Activated CD4-positive, alpha-beta T cell treated with anti-CD3 and anti-CD28 coated beads, Interleukin-2, amount 10 ng/mL, durations not matched to agents 7 days and 5 days (primary cell): ENCODE measurements at places on chromosomes 7 and 10.

DNA sequence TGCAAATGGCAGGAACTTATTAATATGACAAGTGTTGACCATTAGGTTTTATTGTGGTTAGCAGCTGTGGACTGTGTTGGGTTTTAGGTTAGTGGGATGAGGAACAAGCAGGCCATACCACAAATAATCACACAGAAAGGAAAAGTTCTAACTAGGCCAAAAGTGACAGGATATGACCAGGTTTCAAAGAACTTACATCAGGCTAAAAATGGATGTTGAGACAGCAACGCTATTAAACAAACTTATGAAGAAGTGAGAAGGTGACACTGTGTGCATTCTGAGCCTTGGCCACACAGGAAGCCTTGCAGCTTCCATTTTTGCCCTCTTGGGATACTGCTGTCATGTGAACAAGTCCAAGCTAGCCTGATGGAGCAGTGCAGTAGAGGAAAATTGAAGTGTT lies 568.8 kb downstream of the HTR7 start:
- no peak for DNase-seq

DNA sequence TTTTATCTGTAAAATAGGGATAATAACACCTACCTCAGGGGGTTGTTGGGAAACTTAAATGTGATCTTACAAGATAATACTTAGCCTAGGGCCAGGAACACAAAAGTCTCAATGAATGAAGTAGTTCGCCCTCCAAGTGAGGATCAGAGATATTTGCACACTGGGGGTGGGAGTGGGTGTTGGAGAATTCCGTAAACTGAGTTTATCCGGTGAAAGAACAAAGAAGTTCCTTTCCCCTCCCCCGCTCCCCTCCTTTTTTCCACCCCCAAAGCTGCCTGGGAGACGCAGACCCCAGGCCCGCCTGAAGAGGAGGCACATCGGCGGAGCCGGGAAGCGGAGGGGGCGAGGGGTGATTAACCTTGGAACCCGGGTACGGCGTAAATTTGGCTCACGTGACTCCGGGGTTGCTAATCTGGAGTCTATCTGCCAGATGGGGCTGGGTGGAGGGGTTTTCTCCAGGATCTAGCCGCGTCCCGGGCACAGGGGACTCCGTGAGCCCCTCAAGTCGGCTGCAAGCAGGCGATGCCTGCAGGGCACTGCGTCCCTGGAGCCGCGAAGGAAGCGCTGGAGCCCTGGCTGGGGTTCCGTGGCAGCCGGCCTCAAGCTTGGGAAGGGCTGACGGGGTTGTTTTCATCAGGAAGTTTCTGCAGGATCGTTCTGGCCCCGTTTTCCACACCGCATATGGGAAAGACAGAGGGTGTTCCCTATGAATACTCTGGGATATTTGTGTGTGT lies 1.4 kb upstream of the PODXL start:
- no peak for DNase-seq

- peak; percentile 43 for DNase-seq
Observed at GRCh38 chr10:351770-352334, 216.6 kb downstream of the ZMYND11 start.

DNA sequence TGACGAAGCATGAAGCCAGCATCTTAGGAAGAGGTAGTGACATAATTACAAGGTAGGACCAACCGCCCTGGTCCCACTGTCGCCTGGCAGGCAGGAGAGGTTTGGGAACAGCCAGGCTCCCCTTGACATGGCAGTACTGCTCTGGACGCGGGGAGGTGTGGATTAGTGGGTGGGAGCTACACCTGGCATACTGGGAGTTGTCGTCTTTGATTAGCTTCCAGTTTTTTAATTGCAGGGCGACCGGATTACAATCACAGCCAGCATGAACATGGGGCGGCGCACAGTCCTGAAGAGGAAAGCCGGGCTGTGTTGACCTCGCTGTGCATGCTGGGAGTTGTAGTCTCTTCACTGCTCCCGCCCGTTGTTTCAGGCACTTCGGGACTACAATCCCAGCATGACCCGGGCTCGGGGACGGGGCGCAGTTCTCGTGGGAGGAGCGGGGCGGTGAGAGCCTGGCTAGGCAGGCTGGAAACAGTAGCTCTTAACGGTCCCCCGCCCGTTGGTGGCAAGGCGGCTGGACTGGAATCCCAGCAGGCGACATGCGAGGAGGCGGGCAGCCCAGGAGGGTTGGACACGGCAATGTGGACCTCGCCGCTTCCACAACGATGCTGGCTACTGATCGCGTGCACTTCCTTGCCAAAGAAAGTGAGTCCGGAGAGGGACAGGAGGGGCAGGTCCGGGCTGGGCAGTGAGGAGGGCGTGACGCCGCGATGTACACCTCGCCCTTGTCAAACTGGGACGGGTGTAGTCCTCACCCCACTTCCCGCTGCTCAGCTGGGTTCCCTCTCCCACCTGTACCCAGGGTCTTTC lies 98.0 kb upstream of the ZNF722 start:
- peak; percentile 96 for DNase-seq

GRCh38 chr7:609365-609764 lies 89.7 kb upstream of the PDGFA start:
- no peak for DNase-seq

DNA sequence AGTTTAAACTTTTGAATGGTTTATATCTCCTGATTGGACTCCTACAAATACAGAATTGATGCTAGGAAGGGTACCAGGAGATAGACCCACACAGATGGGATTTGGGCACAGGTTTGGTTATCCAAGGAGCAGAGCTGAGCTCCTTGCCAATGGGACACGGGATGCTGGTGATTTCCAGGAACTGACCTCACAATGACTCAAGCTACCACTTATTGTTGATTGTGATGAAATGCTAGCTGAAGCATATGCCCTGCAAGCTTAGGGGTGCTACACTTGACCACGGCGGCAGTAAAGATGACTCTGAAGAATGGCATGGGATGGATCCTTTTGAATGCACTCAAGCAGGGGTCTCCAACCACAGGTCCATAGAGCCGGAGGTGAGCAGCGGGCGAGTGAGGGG lies 45.5 kb upstream of the VKORC1L1 start:
- no peak for DNase-seq

DNA sequence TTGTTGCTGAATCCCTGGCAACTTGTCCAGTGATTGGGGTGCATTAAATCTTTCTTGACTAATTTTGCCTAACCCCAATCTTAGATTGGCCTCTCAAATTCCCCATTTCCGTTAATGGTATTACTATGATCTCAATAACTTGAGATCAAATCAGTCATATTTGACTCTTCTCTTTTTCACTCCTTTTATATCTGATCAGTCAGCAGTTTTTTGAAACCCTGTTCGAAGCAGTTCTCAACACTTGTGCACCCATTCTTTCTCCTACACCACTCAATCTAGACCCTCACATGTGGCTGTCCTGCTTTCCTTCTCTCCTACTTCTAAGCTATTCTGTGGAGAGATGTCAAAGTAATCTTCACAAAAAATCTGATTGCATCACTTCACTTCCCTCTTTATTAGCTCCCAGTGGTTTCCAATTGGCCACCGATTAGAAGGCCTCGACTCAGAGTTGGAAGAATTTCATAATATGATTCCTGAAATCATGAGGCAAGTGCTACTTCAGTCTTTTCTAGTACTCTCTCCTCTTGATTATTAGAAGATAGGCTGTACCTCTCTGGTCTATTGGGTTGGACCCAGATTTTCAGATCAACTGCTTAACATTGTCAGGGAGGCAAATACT lies 128.9 kb downstream of the ZNF365 start:
- DNase-seq: no peak

DNA sequence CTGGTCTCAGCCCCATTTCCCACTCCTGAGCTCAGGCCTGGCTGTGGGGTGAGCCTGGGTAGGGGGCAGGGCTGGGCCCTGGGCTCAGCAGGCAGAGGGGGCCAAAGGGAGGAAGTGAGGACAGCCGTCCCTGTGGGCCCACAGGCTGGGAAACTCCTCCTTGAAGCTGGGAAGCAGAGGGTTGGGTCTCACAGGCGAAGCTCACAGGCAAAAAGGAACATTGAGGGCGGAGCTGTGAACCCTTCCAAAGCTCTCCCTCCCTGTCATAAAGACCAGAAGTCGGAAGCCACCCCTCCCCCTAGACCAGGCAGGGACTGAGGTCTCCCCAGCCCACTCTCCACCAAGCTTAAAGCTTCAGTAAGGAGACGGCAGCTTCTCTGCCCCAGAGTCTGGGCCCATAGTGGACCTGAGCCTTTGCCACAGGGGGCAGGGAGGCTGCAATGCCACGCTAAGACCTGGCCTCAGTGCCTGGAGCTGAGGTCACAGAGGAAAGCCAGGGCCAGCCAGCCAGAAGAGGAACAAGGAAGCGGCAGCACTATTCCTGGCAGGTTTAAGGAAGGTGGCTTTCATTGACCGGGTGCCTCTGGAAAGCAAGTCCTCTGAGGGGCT lies 1.0 kb upstream of the KCP start:
- DNase-seq: no peak

DNA sequence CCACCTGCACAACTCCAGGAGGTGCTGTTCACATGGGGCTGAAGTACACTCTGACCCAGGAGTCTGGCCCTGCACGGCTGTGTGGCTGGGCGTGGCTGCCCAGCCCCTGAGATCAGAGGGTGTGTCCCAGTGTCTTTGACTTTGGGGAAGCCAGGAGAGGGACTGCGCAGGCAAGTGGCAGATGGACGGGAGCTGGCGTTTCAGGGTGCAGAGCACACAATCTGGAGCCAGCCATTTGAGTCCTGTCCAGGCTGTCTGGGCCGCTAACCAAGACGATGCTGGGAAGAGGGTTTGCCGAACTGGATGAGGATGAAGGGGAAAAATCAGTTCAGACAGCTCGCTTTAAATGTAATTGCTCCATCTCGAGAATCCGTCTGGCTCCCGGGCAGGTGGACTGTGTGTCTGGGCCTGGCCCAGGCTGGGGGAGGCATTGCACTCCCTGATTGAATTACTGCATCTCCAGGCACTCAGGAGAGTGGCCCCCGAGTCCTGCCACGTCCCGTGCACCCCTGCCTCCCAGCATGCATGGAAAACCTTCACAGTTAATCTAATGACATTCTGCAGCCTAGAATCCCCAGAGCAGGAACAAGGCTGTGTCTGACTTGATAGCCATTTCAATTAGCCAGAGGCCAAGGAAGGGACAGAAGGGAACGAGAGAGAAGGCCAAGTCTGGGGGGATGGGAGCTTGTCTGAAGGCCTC lies 120.8 kb upstream of the NANOS1 start:
- no peak for DNase-seq

DNA sequence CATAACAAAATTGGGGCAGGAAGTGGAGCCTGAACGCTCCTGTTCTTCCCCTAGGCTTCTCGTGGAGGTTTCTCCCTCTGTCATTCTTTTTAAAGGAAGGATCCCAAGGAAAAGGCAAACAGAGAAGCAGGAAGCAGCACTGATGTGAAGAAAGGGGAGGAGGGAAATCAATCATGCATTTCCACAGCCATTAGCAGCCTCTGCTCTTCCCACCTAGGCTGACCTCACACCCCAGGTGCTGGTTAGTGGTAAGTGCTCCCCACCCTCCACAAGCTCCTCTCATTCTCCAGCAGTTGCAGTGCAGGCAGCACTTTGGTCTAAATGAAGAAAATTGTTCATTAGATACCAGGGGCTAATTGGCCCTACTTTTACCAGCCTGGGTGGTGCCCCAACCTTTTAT lies 2.6 kb downstream of the CRHR2 start:
- no peak for DNase-seq
